Stimulated activated CD8-positive, alpha-beta memory T cell treated with anti-CD3 and anti-CD28 coated beads, Interleukin-7, amount 100 ng/mL, for 24 hours (primary cell): ENCODE measurements at places on chromosomes 12 and 14.

DNA sequence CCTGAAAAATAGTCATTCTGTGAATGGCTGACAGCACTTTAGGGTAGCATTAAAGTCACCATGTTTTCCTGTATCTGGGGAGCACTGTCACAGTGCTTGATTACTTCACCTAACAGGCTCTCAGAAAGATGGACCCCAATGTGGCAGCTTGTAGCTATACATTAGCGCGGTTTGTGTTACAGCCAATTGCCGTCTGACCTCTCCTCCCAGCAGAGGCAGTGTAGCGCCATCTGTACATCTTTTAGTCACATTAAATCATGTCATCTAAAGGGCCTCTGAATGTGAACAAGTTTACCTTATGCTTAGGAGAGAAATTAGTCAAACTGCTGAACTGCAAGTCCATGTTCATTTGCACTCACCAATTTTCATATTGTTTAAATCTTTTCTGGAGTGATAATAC is 113.7 kb downstream of the LMO3 start:
- no peak for DNase-seq

DNA sequence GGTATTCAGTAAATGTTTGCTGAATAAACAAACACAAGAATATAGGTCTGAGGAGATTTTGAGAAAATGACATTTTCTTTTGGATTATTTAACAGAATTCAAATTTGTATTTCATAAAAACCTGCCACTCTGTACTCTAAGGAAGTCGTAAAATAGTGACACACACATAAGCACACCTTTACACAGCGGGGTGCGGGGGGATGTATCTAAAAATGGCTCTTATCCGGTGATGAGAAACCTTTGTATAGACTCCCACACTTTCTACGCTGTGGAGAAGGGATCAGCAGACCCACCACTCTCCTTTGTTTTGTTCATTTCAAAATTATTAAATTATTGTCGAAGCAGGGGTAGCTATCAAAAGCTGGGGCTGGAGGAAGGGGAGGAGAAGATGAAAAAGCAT is 58.0 kb downstream of the PEBP1 start:
- DNase-seq, result no peak

- no peak for DNase-seq
These were observed 41.4 kb upstream of the TUNAR start for GRCh38 chr14:95835121-95835730.

GRCh38 chr12:56374726-56375597 is 12.3 kb upstream of the APOF start:
- DNase-seq, result no peak

- DNase-seq, result no peak
These were observed 18.7 kb upstream of the TAS2R14 start for GRCh38 chr12:10957741-10958140.

DNA sequence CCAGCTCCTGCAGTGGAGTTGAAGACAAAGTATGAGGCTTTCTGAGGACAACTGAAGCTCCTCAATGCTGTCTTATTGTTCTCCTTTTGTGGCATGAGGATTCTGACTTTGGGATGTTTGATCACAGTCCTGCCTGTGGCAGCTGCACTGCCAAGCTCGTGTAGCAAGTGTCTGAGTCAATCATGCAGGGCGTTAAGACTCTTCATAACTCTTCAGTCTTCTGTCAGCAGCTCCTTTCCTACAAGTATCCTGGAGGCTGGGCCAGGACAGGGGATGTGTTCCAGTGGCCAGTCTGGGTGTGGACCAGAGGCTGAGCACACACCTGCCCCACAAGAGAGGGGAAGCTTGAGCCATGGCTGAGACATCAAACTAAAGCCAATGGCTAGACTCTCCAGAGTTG is 94.3 kb downstream of the PELI2 start:
- DNase-seq, result no peak

- no peak for DNase-seq
These were observed 446 bp upstream of the ZNF641 start for GRCh38 chr12:48351022-48351708.

DNA sequence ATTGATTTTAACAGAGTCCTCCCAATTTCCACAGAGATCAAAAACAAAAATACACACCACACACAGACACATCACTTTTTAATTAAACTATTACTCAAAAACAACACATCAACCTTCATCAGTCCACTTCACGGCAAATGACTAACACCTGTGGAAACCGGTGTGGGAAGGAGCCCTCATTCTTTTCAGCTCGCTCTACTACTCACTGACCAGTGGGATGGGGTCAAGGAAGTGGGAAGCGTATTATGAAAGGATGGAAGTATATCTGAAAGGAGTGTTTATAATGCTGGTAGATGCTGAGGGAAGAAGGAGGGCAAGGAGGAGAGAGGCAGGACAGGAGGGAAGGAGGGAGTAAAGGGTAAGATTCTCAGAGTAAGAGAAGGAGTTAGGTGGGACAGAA is 156.5 kb downstream of the EPS8 start:
- DNase-seq, result no peak

- DNase-seq, result no peak
These were observed 316.4 kb downstream of the NRXN3 start for GRCh38 chr14:78486621-78487020.

GRCh38 chr12:115222220-115222619 is 538.2 kb upstream of the TBX3 start:
- no peak for DNase-seq

GRCh38 chr14:95507174-95507573 is 9.3 kb downstream of the SYNE3 start:
- no peak for DNase-seq

GRCh38 chr14:96205059-96205977 is 679 bp downstream of the BDKRB2 start:
- DNase-seq, result no peak

- no peak for DNase-seq
These were observed 10.7 kb downstream of the PRKCH start for GRCh38 chr14:61331992-61332657.
